Stimulated activated CD8-positive, alpha-beta memory T cell treated with anti-CD3 and anti-CD28 coated beads, Interleukin-15, amount 100 ng/mL, for 4 hours (primary cell): ENCODE measurements at places on chromosomes 5 and 9.

GRCh38 chr5:134077926-134078580 is 36.4 kb upstream of the TCF7 start:
- DNase-seq = no peak

- no peak for DNase-seq
These were observed 876.3 kb upstream of the CTNND2 start for GRCh38 chr5:12780536-12780935.

DNA sequence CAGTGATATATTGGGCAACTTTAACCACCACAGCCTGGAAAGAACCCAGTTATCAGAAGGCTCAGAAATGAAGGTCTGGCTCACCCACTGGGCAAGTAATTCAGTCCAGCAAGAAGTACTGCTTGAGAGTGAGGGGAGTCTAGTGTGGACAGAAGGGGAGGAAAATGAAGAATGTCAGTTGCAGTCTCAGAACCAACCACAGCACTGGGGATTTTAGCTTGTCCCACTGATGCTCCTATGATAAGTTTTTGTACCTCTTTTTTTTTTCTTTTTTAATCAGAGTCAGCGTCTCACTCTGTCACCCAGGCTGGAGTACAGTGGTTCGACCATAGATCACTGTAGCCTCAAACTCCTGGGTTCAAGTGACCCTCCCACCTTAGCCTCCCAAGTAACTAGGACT is 9.4 kb upstream of the CD72 start:
- no peak for DNase-seq

DNA sequence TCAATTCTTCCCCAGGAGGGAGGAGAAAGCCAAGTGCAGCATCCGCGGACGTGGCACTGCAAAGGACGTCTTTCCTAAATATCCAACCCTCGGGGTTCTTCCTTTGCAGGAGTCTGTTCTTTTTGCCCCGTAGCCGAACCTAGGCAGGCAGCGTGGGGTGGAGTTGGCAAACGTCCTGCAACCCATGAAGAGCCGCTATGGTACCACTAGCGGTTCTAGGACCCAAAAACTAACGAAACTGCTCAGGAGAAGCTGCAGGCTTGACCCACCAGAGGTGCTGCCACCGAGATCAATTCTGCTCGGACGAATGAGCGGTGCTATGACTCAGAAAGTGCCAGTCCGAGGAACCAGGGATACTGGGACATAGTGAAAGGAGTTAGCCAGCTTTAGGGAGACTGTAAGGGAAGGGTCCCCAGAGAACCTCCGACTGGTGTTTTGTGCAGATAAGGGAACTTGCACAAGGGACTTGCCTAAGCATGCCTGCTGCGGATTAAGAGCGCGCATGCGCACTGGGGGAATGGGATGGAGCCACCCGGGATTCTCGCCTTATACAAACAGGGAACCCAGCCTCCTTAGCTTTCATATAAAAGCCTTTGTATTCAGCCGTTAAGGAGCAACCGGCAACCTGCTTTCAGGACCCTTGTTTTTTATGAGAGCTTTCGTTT is 32.7 kb downstream of the ANXA2R start:
- peak; percentile 65 for DNase-seq

GRCh38 chr5:16899171-16899570 is 36.9 kb downstream of the MYO10 start:
- DNase-seq = no peak

DNA sequence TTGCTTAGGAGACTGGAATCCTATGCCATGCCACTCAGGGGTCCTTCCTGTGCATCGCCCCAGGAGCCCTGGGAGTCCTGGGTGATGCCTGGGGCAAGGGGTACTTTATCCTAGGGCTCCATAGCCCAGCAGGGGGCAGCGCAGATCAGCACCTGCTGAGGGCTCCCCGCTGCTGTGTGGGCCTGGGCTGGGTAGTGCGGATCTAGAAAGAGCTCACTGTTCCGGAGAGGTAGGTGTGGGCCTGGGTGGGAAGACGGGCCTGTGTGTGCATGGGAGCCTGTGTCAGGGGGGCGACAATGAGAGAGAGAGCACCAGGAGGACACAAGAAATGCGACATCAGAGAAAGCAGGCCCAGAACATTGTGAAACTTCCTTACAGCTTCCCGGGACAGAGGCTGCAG is 11.4 kb upstream of the DAB2IP start:
- no peak for DNase-seq

DNA sequence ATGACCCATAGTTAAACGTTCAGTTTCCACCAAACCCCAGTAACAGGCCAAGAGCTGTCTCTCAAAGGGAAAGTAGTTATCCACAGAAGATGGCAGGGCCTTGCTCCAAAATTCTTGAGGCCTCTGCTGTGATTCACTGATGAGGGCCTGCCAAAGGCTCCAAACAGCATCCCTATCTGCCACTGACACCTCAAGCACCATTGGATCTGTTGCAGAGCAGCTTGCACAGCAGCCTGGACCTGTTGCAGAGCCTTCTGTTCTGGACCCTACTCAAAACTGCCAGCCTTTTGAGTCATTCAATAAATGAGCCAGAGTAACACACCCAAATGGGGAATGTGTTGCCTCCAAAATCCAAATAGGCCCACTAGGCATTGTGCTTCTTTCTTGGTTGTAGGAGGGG is 741.5 kb upstream of the RGMB start:
- DNase-seq = no peak

- no peak for DNase-seq
These were observed 556.9 kb downstream of the PTPRD start for GRCh38 chr9:10055886-10056395.

DNA sequence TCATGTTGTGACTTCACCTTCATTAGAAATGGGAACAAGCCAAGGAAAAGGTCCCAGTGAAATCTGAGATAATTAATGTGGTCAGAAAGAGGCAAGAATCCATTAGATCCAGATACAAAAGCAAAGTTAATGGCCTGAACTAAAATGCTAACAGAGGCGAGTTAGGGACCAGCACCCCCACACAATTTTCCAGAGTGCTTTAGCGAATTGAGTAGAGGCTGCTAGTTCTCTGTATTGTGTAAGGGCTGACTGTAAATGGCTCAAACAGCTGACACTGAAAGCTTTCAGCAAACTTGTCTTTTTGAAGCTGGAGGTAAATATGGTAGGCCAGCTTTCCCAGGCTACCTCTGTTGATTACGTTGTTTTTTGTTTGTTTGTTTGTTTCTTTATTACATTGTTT is 75.5 kb downstream of the CSNK1A1 start:
- DNase-seq = no peak
